ENCODE measurements at places on chromosomes 16 and 17.

DNA sequence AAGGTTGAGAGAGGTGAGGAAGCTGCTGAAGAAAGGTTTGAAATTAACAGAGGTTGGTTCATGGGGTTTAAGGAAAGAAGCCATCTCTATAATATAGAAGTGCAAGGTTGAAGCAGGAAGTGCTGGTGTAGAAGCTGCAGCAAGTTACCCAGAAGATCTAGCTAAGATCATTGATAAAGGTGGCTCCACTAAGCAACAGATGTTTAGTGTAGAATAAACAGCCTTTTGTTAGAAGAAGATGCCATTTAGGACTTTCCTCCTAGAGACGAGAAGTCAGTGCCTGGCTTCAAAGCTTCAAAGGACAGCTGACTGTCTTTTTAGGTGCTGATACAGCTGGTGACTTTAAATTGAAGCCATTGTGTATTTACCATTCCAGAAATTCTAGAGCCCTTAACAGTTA lies 29.3 kb downstream of the GOSR1 start:
- DNase-seq = no peak

DNA sequence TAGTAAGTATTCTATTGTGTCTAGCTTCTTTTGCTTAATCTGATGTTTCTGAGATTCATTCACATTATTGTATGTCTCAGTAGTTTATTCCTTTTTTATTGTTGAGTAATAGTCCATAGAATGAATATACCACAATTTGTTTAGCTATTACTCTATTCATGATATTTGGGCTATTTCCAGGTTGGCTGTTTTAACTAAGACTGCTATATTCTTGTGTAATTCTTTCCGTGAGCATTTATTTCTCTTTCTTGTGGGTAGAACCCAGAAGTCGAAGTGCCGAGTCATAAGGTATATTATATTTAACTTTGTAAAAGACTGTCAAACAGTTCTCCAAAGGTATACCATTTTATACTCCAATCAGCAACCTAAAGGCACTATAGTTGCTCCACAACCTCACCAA lies 160.8 kb downstream of the ANKFN1 start:
- no peak for DNase-seq

- no peak for DNase-seq
These were observed 99.7 kb upstream of the RBL2 start for GRCh38 chr16:53334581-53334980.

GRCh38 chr16:81715358-81716196 lies 63.5 kb upstream of the PLCG2 start:
- no peak for DNase-seq

Data from fibroblast of skin of right biceps (primary cell).